ENCODE measurements at places on chromosomes 16 and 17.
A peak's percentile ranks its signal among the peaks of the same experiment; 100 is the strongest.

GRCh38 chr16:4733211-4733742 lies 794 bp downstream of the ANKS3 start:
- no peak for DNase-seq

- no peak for DNase-seq
These were observed 8.8 kb upstream of the ROGDI start for GRCh38 chr16:4811242-4811641.

DNA sequence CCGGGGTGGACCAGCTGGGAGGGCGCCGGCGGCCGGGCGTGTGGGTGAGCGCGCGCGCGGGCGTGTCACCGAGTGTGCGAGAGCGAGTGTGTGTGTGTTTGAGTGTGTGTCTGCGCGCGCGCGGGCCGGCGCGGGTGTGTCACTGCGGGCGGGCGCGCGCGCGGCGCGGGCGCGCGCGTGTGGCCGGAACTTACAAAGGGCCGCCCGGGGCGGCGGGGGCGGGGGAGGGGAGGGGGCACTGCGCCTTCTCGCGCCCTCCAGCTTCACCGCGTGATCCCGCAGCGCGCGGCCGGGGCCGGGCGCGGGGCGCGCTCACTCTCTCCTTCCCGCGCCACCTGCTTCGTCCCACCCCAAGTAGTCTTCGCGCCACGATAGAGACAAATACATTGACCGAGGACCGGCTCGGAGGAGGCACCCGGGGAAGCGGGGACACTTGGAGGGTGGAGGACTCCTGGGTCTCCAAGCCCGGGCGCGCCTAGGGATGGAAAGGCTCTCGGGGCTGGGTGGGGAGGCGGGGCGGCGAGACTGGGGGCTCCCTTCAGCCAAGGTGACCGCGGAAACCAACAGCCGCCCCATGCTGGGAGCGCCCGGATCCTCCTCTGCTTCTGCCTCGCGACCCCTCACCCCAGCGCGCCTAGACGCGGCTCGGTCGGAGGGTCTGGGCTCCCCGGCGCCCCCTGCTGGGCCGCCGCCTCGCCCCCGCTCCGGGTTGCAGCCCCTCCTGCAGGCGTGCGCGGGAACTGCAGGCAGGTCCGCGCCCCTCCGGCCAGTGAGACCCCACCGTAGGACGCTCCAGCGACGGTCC lies at the start of gene SRCIN1:
TSS of gene SRCIN1 (minus strand) at position 112 of the 805 bp plus-strand sequence. CDS start 247 bp downstream, outside the sequence.
- DNase-seq: peak; percentile 61

- DNase-seq: peak; percentile 33
These were observed 11.1 kb upstream of the CLEC18A start for GRCh38 chr16:69939821-69940585.

GRCh38 chr16:81994485-81994884 lies 16.8 kb downstream of the SDR42E1 start:
- DNase-seq: no peak

GRCh38 chr17:77706938-77707337 lies 251.6 kb upstream of the TNRC6C start:
- DNase-seq: peak; percentile 1

- DNase-seq: peak; percentile 61
These were observed 15.0 kb upstream of the RGS9 start for GRCh38 chr17:65121916-65122806.

GRCh38 chr17:67440277-67441051 lies 63.4 kb downstream of the PITPNC1 start:
- DNase-seq: no peak

DNA sequence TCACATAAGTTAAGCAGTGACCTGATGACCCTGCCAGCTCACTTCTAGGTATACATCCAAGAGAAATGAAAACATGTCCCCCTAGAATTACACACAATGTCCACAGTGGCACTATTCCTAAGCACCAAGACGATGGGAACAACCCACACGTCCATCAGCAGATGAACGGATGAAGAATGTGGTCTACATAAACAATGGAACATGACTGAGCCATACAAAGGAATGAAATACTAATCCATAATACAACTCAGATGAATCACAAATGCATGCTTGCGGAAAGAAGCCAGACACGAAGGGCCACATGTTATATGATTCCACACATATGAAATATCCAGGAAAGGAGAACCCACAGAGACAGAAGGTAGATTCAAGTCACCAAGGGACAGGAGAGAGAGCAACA lies 17.4 kb downstream of the USP22 start:
- DNase-seq: no peak

DNA sequence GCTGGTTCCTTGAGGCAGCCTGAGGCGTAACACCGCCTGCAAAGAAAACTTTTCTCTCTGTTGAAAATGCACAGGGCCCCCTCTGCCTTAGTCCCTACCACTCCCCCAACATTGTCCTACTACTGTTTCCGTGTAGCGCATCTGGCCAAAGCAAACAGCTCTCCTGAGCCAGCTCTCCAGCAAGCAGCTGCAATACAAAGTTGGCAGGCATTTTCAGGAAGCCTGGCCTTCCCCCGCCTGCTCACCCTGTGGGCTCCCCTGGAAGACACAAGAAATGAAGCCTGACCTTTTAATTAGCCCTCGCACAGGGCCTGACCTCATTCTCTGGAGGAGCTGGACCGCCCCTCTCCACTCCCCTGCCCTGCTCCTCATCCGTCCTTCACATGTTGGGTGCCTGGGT lies 66.7 kb downstream of the SOX9 start:
- no peak for DNase-seq

- no peak for DNase-seq
These were observed 5.3 kb upstream of the NF1 start for GRCh38 chr17:31089471-31089870.

DNA sequence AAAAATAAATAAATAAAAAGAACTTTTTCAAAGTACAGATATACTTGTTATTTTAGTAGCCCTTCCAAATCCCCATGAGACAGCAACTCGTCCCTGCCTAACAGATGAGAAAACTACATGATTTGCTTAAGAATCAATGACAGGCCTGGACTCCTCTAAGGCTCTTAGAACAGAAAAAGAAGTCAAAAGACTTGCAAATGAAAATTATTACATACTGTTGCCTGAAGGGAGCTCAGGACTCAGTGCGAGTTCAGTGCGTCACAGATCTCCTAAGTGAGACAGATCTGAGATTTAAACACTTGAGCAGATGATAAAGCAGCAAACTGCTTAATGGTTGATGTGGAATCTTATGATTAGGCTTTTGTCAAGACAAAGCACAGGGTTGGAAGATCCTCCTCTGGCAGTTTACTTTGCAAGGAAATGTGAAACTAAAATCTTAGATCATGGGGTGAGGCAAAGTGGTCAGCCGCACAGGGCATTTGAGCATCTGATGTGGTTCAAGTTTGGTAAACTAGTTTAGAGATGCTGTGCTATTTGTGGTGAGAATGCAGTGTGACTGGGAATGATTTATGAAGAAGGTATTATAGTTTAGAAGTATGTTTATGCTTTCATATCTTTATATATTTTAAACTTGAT lies 138.1 kb downstream of the TRIM37 start:
- DNase-seq: peak; percentile 68

DNA sequence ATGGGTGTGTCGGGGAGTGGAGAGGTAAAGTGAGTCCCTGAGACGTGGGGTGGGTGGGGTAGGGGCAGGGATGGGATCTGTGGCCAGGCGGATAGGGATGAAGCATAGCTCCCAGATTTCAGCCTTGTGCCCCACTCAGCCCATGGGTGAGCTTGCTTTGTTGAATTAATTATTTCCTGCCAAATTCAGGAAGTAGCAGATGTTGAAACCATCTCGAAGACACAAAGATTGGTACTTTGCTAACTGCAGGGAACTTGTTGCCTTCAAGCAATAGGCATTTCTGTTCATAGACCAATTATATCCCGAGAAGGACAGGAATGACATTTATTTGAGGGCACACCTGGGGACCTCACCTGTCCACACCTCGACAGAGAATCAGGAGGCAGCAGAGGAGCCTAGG lies 11.0 kb upstream of the C16orf74 start:
- no peak for DNase-seq

DNA sequence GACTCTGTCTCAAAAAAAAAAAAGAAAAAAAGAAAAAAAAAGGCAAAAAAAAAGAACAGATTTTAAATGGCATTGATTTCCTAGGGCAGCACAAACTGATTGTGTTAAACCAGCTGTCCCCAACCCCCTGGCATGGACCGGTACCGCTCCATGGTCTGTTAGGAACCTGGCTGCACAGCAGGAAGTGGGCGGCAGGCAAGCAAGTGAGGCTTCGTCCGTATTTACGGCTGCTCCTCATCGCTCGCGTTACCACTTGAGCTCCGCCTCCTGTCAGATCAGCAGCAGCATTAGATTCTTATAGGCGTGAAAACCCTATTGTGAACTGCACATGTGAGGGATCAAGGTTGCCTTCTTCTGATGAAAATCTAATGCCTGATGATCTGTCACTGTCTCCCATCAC lies 26.6 kb downstream of the MGAT5B start:
- no peak for DNase-seq

- DNase-seq: no peak
These were observed 20.2 kb downstream of the VASN start for GRCh38 chr16:4391631-4392381.

- DNase-seq: no peak
These were observed 35.8 kb downstream of the GDE1 start for GRCh38 chr16:19486051-19486450.

GRCh38 chr16:12078405-12079280 lies 102.1 kb downstream of the SNX29 start:
- peak; percentile 63 for DNase-seq

- DNase-seq: peak; percentile 60
These were observed 40.9 kb downstream of the RAP1GAP2 start for GRCh38 chr17:2837147-2837561.

DNA sequence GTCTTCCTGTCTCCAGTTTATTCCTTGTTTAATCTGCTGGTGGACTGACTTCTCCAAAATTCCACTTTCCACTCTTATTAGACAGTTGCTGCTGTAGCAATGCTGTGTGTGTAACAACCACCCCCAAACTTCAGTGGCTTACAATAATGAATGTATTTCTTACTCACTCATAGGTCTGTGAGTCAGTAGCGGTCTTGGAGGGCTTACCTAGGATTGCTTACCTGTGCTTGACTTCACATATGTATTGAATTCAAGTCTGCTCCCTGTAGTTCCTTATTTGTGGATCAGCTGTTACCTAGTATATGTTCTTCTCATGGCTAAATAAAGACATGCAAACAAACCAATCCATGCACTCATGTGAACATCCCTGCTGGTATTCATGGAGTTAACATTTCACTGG lies 224.6 kb downstream of the MAP2K6 start:
- DNase-seq: no peak
